Suppressor macrophage treated with lipopolysaccharide for 4 hours (primary cell): ENCODE measurements at places on chromosomes 7 and 10.

GRCh38 chr7:55191926-55192692 is 173.0 kb upstream of the LANCL2 start:
- DNase-seq: no peak

DNA sequence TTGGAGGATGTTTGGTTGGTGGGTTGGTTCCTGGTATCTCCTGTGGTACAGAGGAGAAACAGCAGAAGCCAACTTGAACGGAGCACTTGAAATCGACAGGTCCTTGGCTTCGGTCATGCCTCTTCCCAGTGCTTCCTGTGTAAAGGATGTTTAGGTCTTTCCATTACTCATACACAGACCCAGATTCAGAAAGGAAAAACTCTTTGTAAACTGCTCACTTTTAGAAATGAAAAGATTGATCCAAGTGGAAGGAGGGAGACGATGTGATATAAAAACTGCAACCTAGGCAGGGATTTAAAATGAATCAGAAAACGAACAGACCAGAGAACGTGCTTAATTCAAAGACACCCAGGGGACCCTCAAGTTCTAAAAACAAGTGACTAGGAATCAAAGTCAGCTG is 338.4 kb downstream of the GALNT17 start:
- DNase-seq: no peak

DNA sequence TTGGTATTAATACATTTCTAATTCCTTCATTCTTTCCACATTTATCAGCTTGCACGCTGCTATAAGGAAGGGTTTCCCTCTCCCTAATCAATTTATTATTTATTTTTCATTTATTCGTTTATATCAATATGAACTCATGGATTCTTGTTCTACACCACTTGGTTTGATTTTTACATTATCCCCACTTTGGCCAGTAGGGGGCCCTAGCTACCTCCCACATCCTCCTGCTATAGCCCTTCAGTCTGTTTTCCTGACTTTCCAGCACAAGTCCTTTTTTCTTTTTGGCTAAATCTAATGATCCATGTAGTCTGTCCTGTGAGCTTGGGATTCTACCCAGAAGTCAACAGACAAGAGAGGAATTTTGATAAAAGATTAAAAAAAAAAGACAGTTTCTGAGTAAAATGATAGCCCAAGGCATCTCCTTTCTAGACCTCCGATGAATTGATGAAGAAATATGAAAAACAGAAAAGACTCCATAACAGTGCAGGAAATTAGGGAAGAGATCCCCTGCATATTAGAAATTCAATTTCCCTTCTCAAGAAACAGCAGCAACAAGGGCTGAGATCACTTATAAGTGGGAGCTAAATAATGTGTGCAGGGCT is 47.7 kb downstream of the LYZL2 start:
- peak; percentile 72 for DNase-seq

DNA sequence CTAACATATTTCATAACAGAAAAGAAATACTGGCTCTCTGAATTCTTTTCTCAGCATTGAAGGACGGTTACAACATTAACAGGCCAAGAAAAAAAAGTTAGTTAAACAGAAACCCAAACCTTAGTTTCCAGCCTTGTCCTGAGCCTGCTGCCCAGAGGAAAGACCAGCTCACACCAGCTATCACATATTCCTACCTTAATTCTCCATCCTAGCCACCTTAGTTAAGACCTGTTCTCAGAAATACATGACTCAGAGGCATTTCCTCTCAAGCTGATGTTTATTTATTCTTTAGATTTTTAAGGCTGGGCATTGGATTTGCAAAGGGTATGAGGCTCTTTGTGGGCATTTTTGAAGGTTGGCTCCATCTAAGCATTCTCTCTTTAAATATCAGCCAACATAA is 34.3 kb upstream of the ADAM12 start:
- no peak for DNase-seq

- no peak for DNase-seq
These were observed 107.2 kb downstream of the SPDYE5 start for GRCh38 chr7:75599244-75599781.

DNA sequence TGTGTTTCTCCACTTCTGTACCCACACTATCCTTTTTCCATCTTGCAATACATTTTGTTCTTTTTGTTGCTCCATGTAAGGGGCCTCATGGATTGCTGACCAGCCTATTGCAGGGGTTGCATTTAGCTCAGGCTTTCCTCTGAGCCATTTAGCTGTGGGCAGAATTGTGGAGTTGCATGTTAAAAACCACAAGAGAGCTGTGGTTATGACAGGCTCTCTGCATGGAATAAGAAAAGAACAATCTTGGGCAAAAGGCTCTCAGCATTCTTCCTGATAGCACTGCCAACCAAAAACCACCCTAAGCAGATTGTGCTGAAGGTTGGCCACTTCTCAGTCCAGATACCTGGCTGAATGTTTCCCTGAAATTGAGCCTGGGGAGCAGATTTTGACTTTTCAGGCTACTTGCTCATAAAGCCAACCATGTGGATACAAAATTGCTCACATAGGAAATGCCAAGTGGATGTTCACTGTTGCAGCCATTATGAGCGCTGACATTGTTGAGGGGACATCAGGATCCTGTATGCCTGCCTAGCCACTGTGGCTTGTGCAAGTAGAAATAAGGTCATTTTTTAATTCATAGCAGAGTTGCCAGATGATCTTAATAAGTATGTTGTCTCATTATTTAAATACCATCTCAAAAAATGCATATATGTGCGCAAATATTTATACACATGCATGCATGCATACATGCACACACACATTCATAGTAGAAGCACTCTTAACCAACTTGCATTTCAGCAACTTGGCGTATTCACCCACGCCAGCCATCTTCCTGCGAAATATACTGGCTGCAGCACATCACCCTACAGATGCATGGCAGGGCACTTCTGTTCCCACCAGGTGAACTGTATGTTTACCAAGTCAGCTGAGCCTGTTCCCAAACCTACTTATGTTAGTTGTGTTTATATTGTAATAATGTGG is 695.4 kb downstream of the LRMDA start:
- peak; percentile 13 for DNase-seq

DNA sequence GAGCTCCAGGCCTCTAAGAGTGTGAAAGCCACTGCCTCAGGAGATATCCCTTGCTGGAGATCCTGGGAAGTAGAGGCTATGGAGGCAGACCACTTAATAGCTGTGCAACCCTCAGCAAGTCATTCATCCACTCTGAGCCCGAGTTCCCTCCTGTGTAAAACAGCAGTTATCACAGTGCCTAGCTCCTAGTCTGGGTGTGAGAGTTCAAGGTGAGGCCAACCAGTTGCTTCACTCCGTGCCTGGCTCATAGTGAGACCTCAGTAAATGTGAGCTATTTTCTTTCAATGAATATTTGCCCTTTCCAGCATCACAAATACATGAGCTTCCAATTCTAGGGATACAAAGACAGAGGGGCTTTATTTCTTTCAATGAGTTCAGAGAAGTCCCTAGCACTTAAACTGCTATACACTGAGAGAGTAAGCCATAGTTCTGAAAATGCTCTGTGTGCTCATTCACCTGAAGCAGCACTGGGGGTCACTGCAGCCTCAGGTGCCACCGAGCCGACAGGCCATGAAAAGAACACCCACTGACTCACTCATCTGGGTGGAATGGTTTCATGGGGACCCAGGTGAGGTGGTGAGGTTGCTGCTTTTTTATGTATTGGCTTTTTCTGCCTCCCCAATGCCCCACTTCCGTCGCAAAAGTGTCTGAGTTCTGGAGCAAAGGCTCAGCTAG is 259.8 kb downstream of the KCNMA1 start:
- no peak for DNase-seq

DNA sequence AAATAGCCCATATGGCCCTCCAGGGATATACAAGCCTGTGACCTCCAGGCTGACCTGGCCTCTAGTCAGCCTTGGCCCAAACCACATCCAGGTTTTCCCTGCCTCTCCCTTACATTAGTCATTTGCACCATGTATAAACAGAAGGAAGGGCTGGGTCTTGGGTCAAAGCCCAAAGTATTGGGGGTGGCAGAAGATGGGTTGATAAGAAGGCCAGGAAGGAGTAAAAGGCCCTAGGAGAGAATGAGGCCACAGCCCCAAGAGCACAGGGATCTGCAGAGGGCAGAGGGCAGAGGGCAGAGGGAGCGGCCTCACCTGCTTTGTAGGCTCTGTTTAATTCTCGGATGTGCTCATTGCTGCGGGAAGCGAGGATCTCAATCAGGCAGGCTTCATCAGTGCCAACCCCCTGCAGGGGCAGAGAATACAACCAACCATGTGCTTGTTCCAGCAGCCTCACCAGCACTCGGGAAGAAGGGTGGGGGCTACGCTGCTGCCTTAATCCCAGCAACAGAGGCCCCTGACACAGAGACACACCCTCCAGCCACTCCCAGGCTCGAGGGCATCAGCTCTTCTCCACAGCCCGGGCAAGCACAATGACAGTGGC is 31.3 kb downstream of the PLAC9 start:
- DNase-seq: no peak

DNA sequence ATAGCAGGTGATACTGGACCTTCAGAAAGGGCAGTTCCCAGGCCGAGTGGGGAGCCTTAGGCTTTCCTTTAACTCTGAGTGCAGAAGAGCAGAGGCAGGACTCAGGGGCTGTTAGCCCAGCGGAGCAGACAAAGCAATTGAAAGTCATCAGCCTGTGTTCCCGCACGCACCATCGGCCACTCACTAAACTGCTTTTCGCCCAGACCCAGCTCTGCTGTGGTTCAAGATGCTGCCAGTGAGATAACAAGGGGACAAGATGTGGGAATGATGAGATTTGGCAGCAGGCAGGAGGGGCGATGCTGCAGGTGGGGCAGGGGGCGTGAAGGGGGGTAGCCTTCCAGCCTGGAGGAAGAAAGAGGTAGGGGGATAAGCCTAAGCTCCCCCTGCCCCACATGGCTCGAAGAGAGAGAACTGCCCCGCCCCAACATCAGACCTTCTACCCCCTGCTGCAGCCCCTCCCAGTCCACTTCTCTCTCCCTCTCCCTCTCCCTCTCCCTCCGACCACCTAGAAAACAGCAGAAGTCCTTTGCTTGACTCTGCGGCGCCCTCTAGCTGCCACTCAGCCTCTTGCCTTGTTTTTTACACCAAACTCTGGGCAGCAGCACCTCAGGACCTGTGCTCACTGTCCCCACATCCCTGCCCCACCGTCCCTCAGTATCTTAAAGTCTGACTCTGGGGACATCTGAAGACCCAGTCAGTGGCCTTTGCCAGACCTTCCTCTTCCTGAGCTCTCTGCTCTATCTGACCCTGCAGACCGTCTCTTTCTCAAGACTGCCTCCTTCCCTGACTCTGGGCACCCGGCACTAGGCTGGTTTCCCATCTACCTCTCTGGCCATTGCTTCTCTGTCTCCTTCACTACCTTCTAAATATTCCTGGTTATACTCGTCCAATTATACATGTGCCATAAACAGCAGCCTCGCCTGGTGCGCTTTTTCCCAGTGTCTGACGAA is 110.5 kb downstream of the C10orf105 start:
- DNase-seq: peak; percentile 78

GRCh38 chr10:36475746-36476145 is 649.7 kb upstream of the ANKRD30A start:
- no peak for DNase-seq

GRCh38 chr10:15426115-15426514 is 55.0 kb upstream of the FAM171A1 start:
- DNase-seq: no peak

DNA sequence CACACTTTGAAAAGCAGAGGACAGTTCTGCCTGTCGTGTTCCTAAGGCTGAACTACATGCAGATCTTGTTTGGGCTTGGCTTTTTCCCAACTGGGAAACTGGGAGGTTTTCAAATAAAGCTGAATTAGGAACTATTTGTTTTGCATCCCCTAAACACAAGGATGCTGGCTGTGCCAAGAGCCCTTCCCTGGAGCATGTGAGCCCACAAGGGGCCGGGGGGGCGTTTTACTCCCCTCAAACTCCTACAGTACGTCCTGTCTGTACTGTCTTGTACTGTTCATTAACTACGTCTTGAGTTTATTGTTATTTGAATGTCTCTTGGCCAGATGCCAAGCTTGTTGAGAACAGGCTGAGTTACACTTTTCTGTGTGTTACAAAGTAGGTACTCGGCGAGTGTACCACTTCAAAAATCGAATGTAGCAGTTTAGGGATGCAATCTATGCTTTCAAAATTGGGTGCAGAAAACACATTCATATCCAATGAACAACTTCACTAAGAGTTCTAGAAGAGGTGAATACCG is 94.9 kb downstream of the GFRA1 start:
- no peak for DNase-seq

- DNase-seq: no peak
These were observed 1.2 kb upstream of the EVX1 start for GRCh38 chr7:27241189-27242056.

- no peak for DNase-seq
These were observed 105.0 kb upstream of the HDAC9 start for GRCh38 chr7:18390535-18390907.

DNA sequence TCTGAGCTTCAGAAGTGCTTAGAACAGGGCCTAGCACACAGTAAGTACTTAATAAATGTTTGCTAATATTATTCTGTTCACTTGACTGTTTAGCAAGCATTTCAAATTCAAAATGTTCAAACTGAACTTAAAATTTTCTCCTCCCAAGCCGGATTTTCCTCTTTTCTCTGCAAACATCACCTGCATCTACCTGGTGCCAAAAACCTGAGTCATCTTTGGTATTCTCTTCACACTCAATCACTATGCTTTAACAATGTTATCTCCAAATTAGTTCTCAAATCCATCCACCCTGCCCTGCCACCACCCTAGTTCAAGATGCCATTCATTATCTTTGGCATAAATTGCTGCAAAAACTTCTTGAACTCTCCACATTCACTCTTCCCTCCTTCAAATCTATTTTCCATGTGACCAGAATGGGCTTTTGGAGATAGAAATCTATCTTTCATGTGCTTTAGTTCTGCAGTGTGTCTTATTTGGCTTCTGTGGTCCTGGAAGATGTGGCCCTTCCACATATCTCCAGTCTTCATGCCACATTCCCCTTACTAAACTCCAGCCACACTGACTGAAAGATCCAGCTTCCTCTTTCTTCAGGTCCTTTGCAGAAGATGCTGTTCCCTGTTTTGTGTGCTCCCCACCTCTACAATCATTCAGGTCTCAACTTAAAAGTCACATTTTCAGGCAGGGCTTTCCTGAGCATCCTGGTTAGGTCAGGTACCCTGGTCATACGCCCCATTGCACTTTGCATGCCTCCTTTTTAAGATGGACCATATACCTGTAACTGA is 2.0 kb downstream of the GGCT start:
- DNase-seq: peak; percentile 15

DNA sequence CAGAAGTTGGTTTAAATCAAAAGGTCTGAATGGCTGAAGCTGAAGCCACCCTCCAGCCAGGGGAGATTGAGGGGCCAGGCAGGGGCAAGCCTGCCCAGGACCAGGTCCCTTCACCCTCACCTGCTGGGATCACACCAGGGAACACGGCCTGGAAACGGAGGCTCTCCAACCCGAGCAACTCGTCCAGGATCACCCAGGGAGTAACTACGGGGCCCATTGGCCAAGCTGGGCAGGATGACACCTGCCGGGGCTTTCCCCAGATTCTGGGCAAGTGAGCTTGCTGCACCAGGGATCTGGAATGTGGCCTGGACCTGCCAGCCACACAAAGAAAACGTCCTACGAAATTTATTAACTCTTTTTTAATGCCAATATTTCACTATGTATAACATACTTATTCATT is 30.4 kb upstream of the PPP2R2D start:
- DNase-seq: no peak

- no peak for DNase-seq
These were observed 1.2 kb upstream of the CCDC6 start for GRCh38 chr10:59907537-59907917.

- DNase-seq: no peak
These were observed 76.1 kb upstream of the DGKB start for GRCh38 chr7:14978687-14979086.

GRCh38 chr10:110498982-110499795 is 1.5 kb downstream of the DUSP5 start:
- no peak for DNase-seq
